ENCODE measurements at places on chromosomes 7 and 10. TPM values are rescaled to one million over a fixed set of nuclear protein-coding genes. Genes with fewer than 3 reads are reported as not detected.

ASB13 gene
- 33.8 TPM for total RNA-seq

WDR11 gene
- 99.6 TPM for total RNA-seq

BEND7 gene
- total RNA-seq: 22.5 TPM

CDHR1 gene
- 1.5 TPM for total RNA-seq

GRM3 gene
- not detected for total RNA-seq

CAV2 gene
- 64.4 TPM for total RNA-seq

ATG9B gene
- total RNA-seq: 0.55 TPM

FOXP2 gene
- 13.5 TPM for total RNA-seq

SORBS1 gene
- total RNA-seq: 347 TPM

FRG2B gene
- total RNA-seq: not detected

FAM180A gene
- 1.1 TPM for total RNA-seq

PDLIM1 gene
- total RNA-seq: 405 TPM

GCC1 gene
- total RNA-seq: 15.7 TPM

NUPR2 gene
- total RNA-seq: 2.8 TPM
